ENCODE measurements at places on chromosomes 12 and 14. TPM values are rescaled to one million over a fixed set of nuclear protein-coding genes. Genes with fewer than 3 reads are reported as not detected.

DNA sequence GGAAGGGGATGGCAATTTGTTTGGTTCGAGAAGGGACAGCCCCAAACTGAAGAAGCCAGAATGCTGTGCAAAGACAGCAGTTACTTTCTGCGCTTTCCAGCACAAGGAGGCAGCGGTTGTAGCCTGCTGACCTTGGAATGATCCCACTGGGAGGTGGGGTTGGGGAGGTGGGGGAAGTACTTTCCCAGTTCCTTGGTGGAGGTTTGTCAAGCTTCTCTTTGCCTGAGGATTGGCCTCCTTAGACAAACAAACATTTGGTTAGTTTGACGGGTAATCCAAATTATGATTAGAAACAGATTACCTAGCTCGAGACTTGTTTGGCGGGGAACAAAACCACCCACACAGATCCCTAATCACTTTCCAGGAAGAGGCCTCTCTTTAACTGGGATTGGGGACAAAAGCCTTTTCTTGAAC, 79.1 kb upstream of the EGLN3 start:
- H3K27me3 ChIP-seq = no peaks in the 10 kb centered on the region
- peaks cover 17% of the 10 kb centered on the region for H3K4me1 ChIP-seq
- peak overlapping the region; percentile 8 for H3K27ac ChIP-seq
- H3K4me3 ChIP-seq = no peak overlapping the region

Gene VCPKMT
- 4.6 TPM for total RNA-seq

Gene STXBP6
- total RNA-seq = 13.6 TPM

GRCh38 chr12:74906224-74906623, 303.4 kb downstream of the KCNC2 start:
- H3K36me3 ChIP-seq = no peaks in the 10 kb centered on the region
- H3K4me1 ChIP-seq = no peaks in the 10 kb centered on the region
- no peak for DNase-seq
- H3K27me3 ChIP-seq = no peaks in the 10 kb centered on the region
- H3K4me3 ChIP-seq = no peak overlapping the region
- H3K27ac ChIP-seq = no peak overlapping the region

DNA sequence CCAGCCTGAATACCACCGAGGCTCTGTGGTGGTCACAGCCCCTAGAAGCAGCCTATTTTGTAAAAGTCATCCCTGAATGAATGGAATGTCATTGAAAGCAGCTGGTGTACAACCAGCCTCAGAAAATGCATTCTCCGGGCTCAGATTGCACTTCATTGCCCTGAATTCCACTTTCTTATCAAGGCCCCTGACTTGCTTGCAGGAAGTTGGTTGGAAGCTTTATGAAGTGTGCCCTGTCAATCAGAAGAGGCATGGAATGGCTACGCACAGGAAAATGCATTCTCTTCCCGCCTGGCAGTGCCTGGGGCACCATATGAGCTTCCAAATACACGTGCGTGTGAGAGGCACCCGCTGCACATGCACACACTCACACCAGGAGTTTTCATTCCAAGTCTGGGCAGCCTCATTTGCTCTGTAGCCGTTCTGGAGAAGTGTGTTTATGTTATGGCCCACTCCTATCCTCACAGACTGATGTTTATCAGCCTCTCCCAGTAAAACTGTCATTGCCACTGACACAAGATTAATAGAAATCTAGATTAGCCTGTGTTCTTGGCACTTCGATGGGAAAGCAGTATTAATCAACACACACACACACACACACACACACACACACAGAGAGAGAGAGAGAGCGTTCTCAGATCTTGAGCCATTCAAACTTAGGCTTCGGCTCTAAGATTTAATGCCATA, 63.9 kb downstream of the NUAK1 start:
- DNase-seq = peak; percentile 51
- no peaks in the 10 kb centered on the region for H3K27me3 ChIP-seq
- no peak overlapping the region for H3K27ac ChIP-seq

GRCh38 chr14:46057799-46058198, 593.8 kb downstream of the RPL10L start:
- no peaks in the 10 kb centered on the region for H3K27me3 ChIP-seq
- no peak for DNase-seq
- H3K4me3 ChIP-seq = no peak overlapping the region
- H3K4me1 ChIP-seq = no peaks in the 10 kb centered on the region
- no peak overlapping the region for H3K27ac ChIP-seq
- H3K36me3 ChIP-seq = no peaks in the 10 kb centered on the region

DNA sequence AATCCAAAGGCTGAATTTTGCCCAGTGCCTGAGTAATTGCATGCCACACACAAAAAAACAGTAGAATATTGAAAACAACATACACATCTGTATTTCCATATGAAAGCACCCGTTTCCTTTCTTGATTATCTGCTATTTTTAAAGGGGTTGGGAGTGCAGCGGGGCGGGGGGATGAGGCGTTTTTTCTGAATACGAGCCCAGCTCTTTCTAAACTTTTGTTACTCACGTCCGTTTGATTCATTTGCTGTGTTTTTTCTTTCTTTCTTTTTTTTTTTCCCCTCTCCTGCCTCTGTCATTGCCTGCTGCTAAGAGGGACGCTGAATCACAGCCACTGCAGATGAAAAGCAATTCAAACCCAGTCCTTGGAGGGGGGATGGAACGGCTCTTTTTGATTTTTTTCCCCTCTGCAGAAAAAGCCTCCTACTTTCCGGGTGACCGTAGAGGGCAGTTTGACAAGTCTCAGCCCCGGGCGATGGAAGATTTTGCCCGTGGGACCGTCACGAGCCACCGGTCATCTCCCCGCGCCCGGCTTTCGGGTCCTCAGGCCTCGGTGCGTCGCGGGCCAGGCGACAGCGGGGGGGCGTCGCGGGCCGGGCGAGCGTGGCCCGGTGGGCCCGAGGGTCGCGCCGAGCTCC, 572 bp upstream of the RASSF8 start:
- peak overlapping the region; percentile 96 for H3K27ac ChIP-seq
- H3K36me3 ChIP-seq = no peaks in the 10 kb centered on the region
- peaks cover 39% of the 10 kb centered on the region for H3K4me1 ChIP-seq

DNA sequence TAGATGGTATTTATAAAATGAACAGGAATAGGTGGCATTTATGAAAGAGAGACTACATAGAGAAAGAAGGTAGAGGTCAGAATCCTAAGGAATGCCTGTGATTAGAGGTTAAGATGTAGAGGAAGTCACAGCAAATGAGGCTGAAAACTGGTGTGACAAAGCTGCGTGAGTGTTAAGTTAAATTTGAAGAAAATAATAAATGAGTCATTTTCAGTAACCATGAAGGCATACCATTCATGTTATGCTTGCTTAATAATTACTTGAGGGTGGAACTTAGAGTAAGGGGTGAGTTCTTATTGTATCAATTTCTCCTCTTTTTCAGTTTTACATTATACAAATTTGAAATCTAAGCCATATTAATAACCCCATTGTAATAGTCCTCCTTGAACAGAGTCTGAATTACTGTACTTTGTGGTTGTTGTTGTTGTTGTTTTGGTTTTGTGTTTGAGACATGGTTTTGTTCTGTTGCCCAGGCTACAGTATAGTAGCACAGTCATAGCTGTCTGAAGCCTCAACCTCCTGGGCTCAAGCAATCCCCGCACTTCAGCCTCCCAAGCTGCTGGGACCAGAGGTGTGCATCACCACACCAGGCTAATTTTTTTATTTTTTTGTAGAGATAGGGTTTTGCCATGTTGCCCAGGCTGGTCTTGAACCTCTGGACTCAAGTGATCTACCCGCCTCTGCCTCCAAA, 761.5 kb downstream of the GALC start:
- H3K36me3 ChIP-seq = no peaks in the 10 kb centered on the region
- H3K4me1 ChIP-seq = no peaks in the 10 kb centered on the region
- DNase-seq = no peak
- no peak overlapping the region for H3K27ac ChIP-seq
- no peak overlapping the region for H3K4me3 ChIP-seq
